ENCODE measurements at places on chromosomes 7 and 10.

- DNase-seq: no peak
Measured at GRCh38 chr7:22295402-22296264, 61.3 kb downstream of the RAPGEF5 start.

DNA sequence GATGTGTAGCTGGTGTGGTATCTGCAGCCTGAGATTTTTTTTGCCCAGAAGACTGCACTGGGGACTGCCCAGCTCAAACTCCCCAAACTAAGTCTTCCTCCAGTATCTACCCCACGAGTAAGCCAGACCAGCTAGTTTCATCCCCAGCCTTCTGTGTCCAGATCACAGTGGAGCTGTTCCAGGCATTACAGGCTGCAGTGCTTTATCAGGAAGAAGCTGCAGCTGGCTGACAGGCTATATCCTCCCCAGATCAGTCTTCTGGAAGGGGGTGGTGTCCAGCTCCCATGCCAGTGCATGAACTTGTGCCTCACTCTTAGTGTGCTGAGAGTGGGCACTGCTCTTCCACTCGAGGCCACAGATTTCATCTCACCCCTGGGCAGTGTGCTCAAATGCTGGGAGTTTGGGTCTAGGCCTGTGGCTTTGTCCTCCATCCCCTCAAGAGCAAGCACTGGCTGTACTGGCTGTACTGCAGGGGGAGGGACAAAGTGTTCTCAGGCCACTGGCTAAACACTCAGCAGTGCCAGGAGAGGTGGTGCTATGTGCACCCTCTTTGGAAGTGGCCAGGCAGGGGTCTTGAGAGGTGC, 679.1 kb upstream of the COBL start:
- DNase-seq: no peak

DNA sequence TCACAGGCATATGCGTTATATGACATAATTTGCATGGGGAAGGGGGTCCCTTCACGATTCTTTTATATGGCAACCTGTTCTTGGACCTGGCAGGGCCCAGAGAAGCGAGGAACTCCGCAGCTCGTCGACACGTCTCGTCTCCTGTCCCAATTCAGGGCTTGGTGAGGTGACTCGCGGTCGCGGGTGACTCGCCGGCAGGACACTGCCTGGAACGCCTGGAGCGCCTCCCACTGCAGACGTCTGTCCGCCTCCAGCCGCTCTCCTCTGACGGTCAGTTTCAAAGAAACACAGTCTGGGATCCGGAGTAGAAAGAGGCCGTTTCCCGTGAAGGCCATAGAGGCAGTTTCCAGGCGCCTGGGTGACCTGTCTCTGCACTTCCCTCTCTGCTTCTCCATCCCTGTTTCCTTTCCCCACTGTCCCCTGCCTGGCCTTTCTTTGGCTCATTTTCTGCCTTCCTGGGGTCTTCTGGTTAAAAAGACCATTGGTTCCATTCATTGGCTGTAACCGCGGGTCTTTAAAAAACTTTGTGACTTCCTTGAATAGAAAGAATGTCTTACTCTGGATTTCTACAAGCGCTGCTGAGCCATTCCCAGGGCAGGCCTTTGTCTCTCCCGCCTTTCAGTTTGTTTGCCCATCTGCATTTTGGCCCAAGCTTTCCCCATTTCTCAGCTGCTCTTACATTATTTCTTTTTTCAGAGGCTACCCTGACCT, 1.2 kb downstream of the UPP1 start:
- no peak for DNase-seq

DNA sequence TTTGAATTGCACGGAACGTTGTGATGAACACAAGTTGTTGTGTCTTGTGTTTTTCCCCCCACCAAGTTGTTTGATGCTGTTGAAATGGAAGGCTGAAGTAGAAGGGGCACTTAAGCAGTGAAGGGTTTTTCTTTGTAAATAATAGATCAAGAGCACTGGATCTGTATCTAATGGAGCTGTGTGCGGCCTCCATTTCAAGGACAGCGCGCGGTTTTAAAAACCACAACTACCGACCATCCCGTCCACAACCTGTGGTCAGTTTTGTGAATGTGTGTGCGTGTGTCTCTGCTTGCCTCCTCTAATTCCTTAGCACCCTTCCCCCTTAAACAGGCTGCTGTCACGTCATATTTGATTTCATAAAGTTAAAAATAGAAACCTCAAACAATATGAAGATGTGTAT, 165.5 kb downstream of the TCF7L2 start:
- DNase-seq: no peak

All from naive thymus-derived CD4-positive, alpha-beta T cell (primary cell).